ENCODE measurements at places on chromosomes 13 and 19.

- no peak for DNase-seq
Observed at GRCh38 chr19:58304255-58304654, 922 bp upstream of the ERVK3-1 start.

- no peak for DNase-seq
Observed at GRCh38 chr19:45676851-45677263, 8.8 kb downstream of the GIPR start.

GRCh38 chr13:92972751-92973150, 253.9 kb upstream of the GPC6 start:
- no peak for DNase-seq

DNA sequence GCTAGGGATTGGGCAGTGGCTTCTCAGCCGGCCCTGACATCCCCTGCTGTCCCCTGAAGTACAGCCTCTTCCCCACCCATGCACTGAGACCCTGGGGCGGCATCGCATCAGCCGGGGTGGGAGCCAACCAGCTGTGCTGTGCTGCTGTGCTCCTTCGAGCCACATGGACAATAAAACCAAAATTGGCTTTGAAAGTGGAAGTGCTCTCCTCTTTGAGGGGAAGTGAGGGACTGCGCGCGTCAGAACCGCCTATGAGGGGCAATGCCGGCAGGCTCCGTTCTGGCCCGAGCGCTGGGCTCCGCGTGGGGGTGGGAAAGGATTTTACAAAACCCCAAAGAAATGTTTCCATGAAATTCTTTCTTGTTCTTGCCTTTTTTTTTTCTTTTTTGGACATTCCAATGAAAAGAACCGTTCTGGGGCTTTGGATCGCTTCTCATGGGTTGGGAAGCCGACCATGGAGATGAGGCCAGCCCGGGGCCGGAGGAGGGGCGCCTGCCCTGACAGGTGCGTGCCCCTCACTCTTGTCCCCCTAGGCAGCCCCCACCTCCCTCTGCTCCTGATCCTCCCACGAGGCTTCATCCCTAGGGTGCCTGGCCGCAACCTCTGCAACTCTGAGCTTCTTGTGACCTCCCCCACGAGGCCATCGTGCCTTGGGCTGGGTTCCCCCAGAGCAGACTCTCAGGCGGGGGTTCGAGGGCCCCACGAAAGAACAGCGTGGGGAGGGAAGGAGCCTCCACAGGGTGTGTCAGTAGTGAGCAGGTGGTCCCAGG, 22.6 kb downstream of the KLHL26 start:
- no peak for DNase-seq

DNA sequence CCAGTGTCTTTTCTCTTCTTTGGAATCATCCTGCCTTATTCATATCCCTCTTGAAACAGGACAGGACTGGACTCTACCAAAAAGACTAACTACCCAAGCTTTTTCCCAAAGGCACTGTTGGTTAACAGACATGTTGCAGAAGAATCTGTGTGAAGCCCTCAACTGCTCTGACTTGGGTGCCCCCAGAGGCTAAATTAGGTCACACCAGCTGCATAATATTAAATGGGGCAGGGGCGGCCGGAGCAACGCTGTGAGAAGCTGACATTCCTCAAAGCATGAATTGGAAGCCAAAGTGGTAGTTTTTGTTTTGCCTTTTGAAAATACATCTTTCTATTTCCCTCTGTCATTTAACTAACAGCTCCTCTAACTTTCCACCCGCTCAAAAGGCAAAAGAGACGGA, 185.9 kb downstream of the LHFPL6 start:
- no peak for DNase-seq

DNA sequence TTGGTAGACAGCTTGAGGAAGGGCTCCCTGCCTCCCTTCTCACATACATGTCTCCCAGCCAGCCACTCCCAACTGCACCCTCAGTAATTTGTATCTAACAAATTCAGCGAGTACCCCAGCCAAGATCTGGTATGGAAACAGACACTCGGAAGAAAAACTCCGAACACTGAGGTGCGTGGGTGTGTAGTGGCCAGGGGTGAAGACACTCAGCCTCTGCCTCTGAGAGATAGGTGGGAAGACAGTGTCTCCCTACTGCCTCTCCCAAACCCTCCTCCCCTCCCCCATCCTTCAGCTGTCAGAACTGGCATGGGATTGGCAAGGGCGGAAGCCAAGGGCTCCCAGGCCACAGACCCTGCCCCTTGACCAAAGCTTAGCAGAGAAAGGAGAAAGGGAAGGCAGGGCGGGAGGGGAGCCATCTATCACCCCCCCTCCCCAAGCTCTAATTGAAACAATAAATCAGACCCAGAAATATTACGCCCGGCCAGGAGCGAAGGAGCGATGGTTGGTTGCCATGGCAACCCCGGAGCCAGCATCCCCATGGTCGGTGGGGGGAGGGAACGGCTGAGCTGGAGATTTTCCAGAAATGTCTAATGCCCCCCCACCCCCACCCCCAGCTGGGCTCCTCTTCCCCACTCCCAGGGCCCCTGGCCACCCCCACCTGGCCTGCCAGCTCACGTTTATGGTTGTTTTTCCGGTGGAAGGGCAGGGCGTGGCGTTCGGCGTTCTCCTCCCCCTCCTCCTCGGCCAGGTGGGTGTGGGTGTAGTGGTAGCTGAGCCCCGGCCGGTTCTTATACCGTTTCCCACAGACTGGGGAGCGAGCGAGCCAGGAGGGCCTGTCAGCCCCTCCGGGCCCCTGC, 7.0 kb downstream of the DPF1 start:
- DNase-seq: no peak

- no peak for DNase-seq
Observed at GRCh38 chr19:47227352-47228167, 3.4 kb downstream of the BBC3 start.

GRCh38 chr19:49896863-49897621, at the start of gene IL4I1:
Gene IL4I1 (minus strand): TSS chr19:49896887. CDS start chr19:49896160, 727 bp downstream.
- DNase-seq: peak; percentile 37

DNA sequence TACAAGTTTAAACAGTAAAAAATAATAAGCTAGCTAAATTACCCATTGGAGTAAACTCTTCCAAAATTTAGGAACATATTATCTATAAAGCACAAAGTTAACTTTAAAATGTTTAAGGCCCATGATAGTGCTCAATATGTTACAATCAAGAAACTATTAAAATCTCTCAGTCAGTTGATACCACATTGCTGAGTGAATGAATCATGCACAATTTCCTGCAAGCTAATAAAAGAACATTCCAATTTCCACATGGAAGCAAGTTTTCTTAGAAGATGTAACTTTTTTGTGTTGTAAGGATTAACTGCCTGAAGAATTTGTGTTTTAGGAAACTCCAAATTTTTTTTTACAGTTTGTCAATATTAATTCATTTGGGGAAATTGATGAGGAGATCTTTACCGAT, 666.6 kb downstream of the SLITRK1 start:
- no peak for DNase-seq

- DNase-seq: peak; percentile 23
Observed at GRCh38 chr19:52139252-52140031, at the start of gene ZNF616. Gene ZNF616 (minus strand): TSS chr19:52139938. CDS start chr19:52130512, 9,426 bp downstream.

DNA sequence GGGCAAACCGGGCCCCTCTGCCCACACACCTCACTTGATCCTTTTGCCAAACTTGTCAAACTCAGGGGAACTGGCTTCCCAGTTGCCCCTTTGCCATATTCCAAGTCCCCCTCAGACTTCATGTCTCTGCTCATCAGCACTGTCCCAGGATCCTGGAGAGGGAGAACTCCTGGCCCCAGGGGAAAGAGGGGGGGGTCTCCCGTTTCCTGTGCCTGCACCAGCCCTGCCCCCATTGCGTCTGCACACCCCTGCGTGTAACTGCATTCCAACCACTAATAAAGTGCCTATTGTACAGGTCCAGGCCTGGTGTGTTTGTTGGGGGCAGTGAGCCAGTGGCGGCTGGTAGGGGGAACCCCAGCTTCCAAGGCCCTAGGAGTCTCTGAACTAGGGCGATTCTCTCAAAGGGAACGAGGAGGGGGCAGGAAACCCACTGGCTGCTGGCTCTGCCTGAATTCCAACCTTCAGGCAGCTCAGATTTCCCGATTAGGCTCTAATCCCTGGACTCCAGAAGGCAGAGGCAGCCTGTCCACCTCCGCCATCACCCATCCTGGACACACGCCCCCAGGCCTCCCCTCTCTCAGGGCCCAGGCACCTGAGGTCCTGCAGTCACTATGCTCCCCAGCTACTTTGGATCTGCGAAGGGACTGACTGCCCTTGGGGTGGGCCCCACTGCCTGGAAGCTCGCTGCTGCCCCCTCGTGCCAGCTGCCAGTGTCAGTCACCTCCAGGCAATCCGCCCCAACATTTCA, 9.7 kb upstream of the ILF3 start:
- peak; percentile 76 for DNase-seq

GRCh38 chr19:27679399-27679798, 1533.6 kb downstream of the UQCRFS1 start:
- no peak for DNase-seq

- no peak for DNase-seq
Observed at GRCh38 chr13:51807041-51807440, 3.1 kb upstream of the DHRS12 start.

- no peak for DNase-seq
Observed at GRCh38 chr19:40578442-40578908, 1.8 kb downstream of the SHKBP1 start.

- no peak for DNase-seq
Observed at GRCh38 chr13:50951366-50951765, 41.8 kb downstream of the RNASEH2B start.

DNA sequence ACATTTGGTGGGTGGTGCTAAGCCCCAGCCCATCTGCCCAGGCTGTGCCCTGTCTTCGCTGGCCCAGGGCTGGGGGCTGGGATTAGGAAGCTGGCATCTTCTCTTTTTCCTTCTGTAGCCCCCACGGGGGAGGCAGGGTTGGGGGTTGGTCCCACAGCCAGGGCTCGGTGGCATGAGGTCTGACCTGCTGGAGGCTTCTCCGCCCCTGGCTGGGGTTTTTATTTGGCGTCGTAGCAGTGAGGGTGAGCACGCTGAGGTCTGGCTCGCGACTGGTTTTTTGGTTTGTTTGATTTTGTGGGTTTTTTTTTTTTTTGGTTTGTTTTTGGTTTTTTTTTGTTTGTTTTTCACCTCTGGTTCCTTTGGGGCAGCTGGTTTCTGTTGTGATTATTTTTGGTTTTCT, 14.7 kb downstream of the ZNF574 start:
- no peak for DNase-seq

GRCh38 chr13:45341799-45342500, 967 bp upstream of the TPT1 start:
- no peak for DNase-seq

GRCh38 chr13:99806671-99807070, 164.9 kb downstream of the ZIC5 start:
- DNase-seq: no peak

- no peak for DNase-seq
Observed at GRCh38 chr19:13691569-13692435, 72.5 kb upstream of the MRI1 start.

GRCh38 chr13:20195801-20196200, 3.1 kb upstream of the GJB2 start:
- no peak for DNase-seq

DNA sequence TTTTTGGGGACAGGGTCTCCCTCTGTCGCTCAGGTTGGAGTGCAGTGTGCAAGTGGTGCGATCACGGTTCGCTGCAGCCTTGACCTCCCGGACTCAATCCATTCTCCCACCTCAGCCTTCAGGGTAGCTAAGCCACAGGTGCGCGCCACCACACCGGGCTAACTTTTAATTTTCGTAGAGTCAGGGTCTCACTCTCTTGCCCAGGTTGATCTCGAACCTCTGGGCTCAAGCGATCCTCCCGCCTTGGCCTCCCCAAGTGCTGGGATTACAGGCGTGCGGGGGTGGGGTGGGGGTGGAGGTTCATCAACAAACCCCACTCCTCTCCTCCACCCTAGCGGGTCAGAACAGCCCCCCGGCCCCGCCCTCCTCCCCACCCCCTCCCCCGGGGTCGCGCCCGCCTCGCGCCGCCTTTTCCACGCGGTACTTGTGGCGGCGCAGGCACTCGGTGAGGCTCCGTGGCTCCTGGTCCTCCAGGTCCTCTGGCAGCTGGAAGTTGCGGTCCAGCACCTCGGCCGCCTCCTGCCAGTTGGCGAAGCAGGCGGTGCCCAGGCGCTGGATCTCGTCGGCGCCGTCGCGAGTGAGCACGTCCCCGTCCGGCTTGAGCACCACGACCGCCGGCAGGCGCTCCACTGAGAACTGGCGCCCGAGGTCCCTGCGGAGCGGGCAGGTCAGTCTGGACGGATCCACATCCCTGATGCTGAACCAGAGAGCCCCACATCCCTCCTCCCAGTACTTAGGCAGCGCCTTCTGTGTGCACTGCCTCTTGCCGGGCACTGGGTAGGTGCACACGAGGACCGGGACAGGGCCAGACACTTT, 5.2 kb downstream of the NXNL1 start:
- DNase-seq: no peak

- no peak for DNase-seq
Observed at GRCh38 chr13:32840989-32841713, 175.1 kb upstream of the KL start.

DNA sequence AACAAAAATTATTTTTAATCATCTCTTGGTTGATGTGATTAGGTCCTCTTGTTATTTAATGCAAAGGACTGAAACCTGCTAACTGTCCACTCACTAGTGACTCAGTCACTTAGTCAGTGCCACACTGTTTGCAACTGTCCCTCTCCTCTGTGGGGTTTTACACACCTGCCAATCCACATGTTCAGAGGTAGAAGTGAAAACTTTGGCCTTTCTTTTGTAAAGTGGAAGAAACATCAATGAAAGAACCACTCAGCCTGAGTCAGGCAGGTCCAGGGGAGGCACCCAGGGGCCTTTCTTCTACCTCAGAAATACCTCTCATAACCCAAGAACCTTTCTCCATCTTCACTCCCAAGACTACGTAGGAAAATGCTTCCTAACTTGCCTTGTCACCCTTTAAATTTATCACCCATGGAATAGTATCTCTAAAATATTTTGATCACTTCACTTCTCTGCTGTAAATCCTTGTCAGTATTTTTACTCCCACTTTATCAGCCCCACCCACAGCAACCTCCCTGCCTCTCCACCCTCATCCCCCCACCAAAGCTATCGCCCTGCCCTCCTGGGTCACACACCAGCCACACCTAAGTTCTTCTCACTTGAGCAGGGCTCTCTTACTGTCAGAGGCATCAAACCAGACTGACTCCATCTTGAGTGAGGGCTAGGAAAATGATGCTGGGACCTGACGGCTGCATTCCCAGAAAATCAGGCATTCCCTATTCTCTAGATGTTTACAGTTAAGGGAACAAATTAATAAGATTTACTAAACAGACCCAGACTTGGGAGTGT, 29.6 kb upstream of the EEF1AKMT1 start:
- DNase-seq: no peak

DNA sequence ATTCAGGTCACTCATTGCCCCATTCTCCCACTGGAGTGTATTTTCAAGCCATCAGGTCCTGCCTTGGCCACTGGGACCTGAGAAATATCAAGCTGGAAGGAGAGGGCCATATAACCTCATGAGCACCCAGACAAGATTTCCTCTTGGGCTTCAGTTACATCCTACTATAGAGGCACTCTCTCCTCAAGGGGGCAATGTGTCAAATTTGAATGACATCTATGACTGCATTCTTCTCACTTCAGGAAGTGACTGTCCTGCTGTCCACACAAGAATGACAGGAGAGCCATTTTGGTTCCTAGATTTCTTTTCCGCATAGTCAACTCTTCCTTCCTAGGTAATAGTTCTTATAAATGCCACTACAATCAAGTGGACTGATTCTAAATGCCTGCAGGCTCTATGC, 416.2 kb downstream of the DIAPH3 start:
- no peak for DNase-seq

GRCh38 chr13:26743971-26744370, 16.6 kb downstream of the GPR12 start:
- DNase-seq: no peak

- no peak for DNase-seq
Observed at GRCh38 chr13:50357586-50358118, 342.4 kb downstream of the KCNRG start.

GRCh38 chr19:53504885-53505284, 33.1 kb upstream of the ZNF331 start:
- no peak for DNase-seq

- DNase-seq: no peak
Observed at GRCh38 chr13:36717966-36718545, 44.2 kb downstream of the SERTM1 start.

Measured in stimulated activated CD8-positive, alpha-beta memory T cell treated with anti-CD3 and anti-CD28 coated beads, Interleukin-2, amount 100 ng/mL, for 1 hour (primary cell).